MCF 10A (cell line): ENCODE measurements at places on chromosomes 6 and 20. TPM values are rescaled to one million over a fixed set of nuclear protein-coding genes. Genes with fewer than 3 reads are reported as not detected.
A peak's percentile ranks its signal among the peaks of the same experiment; 100 is the strongest.

Gene EYA2
- 0.12 TPM in 1 of 2 replicates, not detected in the other for total RNA-seq

Gene PRKN
- 2.5 and 6.0 TPM in 2 replicates for total RNA-seq

Gene NHLRC1
- total RNA-seq: not detected in 2 replicates

Gene EBF4
- not detected in 2 replicates for total RNA-seq

DNA sequence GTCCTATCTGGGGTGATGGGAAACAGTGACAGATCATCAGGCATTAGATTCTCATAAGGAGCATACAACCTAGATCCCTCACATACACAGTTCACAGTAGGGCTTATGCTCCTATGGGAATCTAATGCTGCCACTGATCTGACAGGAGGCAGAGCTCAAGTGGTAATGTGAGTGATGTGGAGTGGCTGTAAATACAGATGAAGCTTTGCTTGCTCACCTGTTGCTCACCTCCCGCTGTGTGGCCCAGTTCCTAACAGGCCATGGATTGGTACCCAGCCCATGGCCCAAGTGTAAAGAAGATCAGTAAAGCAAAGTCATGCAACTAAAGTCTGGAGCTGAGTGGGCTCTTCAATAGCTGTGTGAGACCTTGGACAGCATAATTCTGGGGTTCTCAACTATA is 65.9 kb downstream of the PKIB start:
- H3K36me3 ChIP-seq: no peaks in the 10 kb centered on the region
- DNase-seq: no peak
- no peak overlapping the region for H3K27ac ChIP-seq
- H3K4me1 ChIP-seq: peaks cover 14% of the 10 kb centered on the region

DNA sequence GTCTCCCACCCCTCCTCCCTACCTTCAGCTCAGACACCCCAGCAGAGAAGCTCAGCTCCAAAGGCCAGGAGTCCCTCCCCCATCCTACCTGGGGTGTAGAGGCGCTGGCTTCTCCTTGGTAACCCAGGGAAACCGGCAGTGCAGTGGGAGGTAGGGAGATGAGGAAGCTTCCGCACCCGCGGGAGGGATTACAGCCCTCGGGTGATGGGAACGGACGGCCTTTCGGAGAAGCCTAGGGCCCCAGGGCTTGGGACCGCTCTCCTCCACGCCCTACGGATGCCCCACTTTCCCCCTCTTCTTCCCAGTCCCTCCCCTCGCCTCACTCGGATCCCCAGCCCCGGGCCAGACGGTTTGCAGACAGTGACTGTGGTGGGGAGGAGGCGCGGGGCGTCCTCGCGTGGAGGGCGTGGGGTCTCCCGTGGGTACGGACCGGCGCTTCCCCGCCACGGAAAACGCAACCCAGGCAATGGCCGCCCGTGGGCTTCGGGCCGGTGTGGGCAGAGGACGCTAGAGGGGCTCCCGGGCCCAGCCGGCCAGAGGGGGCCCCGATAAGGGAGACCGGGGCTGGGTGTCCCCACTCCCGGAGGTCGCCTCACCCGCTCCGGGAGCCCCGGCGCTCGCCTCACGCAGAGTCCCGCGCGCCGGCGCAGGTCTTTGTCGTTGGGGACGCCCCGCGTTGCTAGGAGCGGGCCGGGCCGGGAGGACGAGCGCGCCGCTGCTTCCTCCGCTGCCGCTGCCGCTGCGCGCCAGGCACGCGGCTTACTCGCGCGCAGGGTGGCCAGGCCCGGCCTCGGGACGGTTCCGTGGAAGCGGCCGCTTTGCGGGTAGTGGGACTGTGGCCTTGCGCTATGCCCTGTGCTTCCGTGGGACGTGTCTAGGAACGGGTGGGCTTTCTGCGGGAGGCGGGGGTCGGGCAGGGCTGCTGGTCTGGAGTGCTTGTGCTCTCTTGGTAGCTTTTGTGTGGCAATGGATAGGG is 15.8 kb downstream of the AARS2 start:
- H3K36me3 ChIP-seq: peaks cover 29% of the 10 kb centered on the region
- no peak for DNase-seq
- peak overlapping the region; percentile 43 for H3K4me3 ChIP-seq
- H3K4me1 ChIP-seq: peaks cover 4% of the 10 kb centered on the region

- H3K27ac ChIP-seq: no peak overlapping the region
- H3K4me1 ChIP-seq: peaks cover 15% of the 10 kb centered on the region
- H3K36me3 ChIP-seq: peaks cover 36% of the 10 kb centered on the region
- no peaks in the 10 kb centered on the region for H3K27me3 ChIP-seq
- H3K4me3 ChIP-seq: no peak overlapping the region
Observed at GRCh38 chr6:43634702-43635303, 837 bp upstream of the MAD2L1BP start.

DNA sequence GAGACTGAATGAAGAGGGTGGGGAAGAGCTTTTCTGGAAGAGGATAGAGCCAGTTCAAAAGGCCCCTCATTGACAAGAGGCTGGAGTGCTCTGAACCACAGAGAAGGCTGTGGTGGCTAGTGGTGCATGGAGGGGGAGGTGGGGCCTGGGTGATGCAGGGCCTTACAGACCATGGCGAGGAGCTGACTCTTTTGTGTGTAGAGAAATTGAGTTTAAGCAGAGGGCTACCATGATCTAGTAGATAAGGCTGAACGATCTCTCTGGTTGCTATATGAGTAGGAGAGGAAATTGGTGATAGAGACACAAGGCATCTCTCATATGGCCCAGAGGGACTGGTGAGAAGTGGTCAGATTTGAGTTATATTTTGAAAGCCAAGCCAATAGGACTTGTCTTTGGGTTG is 137.6 kb downstream of the UST start:
- no peak overlapping the region for H3K27ac ChIP-seq
- H3K27me3 ChIP-seq: no peaks in the 10 kb centered on the region
- H3K36me3 ChIP-seq: peaks cover 1% of the 10 kb centered on the region
- no peak for DNase-seq

DNA sequence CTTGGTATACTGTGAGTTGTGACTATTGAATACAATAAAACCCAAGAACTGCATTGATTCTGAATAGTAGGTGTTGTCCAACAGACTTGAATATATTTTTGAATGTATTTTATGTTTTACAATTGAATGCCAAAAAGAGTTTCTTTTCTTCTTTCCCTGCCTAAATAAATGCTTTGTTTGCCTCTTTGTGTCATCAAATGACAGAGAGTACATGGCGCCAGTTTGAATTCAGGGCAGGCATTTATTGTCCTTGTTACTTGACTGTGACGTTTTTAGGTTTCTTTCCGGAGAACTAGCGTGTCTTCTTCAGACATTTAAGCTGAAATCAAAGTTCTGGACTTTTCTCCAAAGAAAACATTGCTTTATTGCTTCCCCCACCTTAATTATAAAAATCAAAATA is 16.6 kb downstream of the KIF3B start:
- H3K27ac ChIP-seq: no peak overlapping the region
- no peak overlapping the region for H3K4me3 ChIP-seq

GRCh38 chr20:40686434-40686882 is 2.6 kb downstream of the MAFB start:
- H3K27me3 ChIP-seq: no peaks in the 10 kb centered on the region
- no peak for DNase-seq
- peak overlapping the region; percentile 81 for H3K4me3 ChIP-seq
- peaks cover 17% of the 10 kb centered on the region for H3K4me1 ChIP-seq
- peak overlapping the region; percentile 40 for H3K27ac ChIP-seq
- peaks cover 64% of the 10 kb centered on the region for H3K36me3 ChIP-seq

DNA sequence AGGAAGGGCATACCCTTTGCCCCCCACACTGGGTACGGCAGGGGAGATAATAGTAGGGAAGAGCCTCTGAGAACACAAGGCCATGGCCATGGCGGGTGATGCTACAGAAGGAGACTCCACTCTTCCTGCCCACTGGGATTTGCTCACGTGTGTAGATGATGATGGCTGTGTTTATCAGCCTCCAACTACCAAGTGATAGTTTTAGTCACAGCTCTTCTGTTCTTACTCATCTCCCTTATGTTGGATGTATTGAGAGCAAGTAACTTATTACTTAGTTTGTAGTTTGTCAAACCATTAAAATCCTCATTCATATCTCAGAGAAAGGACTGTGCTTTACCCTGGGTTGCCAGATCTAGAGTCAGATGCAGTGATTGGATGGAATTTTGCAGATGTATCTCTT is 66.0 kb downstream of the CDH26 start:
- no peaks in the 10 kb centered on the region for H3K36me3 ChIP-seq
- no peak overlapping the region for H3K4me3 ChIP-seq
- no peak for DNase-seq
- H3K27ac ChIP-seq: no peak overlapping the region
- H3K4me1 ChIP-seq: no peaks in the 10 kb centered on the region

DNA sequence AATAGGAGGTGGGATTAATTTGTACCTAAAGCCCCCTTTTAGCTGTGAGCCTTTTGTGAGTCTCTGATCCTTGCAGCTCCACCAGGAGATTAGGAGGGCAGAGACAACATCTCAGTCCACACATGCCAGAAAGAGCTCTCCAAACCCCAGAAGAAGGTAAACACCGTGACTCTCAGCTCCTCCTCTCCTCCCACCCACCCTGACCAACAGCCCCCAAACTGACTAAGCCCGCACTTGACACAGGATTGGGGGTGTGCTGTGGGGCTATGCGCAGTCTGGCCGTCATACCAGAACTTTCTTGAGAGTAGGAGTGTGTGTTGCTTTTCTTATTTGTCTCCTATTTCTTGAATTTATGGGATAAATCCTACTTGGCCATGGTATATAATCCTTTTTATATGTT is 164.7 kb upstream of the SNX9 start:
- H3K4me3 ChIP-seq: no peak overlapping the region
- no peak for DNase-seq
- H3K4me1 ChIP-seq: no peaks in the 10 kb centered on the region
- H3K27me3 ChIP-seq: no peaks in the 10 kb centered on the region
- H3K36me3 ChIP-seq: no peaks in the 10 kb centered on the region
